ENCODE measurements at places on chromosomes 11 and 22.

DNA sequence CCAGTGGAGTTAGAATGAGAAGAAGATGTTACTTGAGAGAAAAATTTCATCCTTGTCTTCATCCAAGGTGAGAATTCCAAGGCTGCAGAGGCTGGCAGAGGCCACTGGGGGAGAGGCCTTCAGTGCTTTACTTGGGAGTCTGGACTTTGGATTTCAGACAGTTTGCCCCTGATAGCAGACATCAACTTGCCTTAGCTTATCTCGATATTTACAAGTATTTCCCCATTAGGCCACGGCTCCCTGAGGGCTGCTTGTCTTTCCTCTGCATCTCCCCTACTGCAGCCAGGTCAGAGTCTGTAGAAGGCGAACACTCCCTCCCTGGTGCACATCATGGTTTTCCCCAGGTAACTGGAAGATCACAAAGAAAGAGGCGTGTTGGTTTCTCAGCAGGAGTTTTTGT is 29.9 kb upstream of the BSX start:
- no peak for DNase-seq

GRCh38 chr22:28316014-28316413 is 363.6 kb downstream of the TTC28 start:
- DNase-seq, result no peak

DNA sequence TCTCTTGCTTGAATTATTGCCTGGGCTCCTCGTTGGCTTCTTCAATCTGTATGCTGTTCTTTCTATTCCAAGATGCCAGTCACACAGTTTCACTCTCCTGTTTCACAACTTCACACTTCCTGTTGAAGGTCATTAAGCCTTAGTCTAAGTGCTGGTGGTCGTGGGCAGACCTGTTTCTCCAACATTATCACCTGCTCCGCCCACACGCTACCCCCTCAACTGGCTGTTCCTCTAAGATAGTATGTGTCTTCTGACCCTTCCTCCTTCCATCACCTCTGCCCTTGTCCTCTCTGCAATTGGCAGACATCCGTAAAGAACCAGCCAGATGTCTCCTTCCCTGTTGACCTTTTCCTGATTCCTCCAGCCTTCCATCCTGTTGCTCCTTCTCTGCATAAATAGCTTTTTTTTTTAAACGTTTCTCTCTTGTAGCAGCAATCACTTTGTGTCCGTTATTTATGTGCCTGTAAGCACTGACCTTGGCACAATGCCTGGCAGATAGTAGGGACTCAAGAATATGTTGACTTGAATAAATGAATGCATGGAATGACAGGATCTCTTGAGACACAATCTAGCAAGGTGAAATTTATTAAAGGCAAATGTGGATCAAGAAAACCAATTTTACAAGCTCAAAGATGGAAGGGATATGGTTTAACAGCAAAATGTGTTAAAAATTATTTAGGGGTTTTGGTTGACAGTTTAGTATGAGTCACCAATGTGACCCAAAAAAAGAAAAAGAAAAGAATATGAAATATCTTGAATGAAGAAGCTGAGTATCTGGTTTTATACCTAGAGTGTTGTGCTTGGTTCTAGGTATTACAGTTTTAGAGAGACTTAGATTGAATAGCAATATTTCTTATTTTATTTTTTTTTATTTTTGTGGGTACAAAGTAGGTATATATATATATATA is 12.6 kb downstream of the DIXDC1 start:
- DNase-seq, result no peak

DNA sequence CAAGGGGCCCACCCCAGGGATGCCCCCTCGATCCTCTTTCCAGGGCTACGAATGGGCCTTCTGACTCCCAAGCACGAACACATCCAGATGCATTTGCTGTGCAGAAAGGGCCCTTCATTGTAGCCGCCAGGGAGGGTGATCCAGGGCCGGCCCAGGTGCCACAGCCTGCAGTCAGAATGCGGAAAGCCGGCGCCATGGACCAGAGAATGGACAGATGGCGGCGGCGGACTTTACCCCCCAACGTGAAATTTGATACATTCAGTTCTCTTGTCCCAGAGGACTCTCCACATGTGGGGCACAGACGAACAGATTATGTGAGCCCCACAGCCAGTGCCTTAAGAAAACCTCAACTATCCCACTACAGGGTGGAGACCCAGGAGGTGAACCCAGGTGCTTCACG is 87.2 kb downstream of the KIAA1671 start:
- no peak for DNase-seq

- DNase-seq, result no peak
Measured at GRCh38 chr11:30422447-30423278, 99.8 kb downstream of the ARL14EP start.

GRCh38 chr11:56273854-56274253 is at the start of gene OR5T1:
TSS of gene OR5T1 (plus strand) at chr11:56274154. CDS start at chr11:56275639, 1,485 bp downstream.
- no peak for DNase-seq

GRCh38 chr22:44430716-44431115 is 67.3 kb downstream of the RTL6 start:
- DNase-seq, result no peak

- no peak for DNase-seq
Measured at GRCh38 chr22:23781511-23782183, 5.1 kb upstream of the SMARCB1 start.

- no peak for DNase-seq
Measured at GRCh38 chr22:20955548-20955947, 11.5 kb upstream of the AIFM3 start.

GRCh38 chr22:39773503-39773902 is 120.1 kb downstream of the ENTHD1 start:
- no peak for DNase-seq

DNA sequence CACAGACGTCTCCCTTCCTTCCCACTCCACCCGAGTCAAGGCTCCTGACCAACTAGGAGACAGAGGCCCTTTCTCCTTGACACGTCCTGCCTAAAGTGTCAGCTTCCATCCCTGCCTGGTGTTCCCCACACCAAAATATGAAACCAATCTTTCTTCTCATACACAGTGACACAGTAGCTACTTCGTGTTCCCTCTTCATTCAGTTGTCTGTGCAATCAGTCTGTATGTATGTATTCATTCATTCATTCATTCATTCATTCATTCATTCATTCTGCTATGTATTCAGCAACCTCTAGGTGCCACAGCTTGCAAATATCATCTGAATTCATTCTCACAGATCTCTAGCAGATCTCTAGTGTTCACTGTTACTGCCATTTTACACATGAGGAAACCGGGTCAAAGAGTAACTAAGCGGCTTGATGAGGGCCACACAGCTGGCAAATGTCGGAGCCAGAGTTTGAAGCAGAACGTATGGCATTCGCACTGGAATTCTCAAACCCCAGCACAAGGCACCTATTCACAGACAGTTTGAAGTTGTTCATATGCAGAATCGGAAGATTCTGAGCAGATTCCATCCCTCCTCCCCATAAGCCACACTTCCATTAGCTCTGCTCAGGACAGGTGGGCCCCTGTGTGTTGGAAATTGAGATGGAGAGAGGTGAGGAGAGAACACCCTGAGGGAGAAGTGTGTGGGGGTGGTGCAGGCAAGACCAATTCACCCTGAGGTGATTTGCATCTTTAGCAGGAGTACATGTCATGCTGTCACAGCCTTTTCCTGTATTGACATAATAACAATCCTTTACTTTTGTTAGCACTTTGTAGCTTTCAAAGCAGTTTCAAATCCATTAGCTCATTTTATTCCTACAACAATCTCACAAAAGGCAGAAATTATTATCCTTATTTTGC is 275.7 kb downstream of the ST3GAL4 start:
- DNase-seq, result no peak

GRCh38 chr11:111759778-111760407 is 6.3 kb downstream of the PPP2R1B start:
- DNase-seq, result no peak

GRCh38 chr11:77589181-77589520 is 602 bp upstream of the AQP11 start:
- DNase-seq, result no peak

GRCh38 chr11:33366918-33367317 is 109.7 kb downstream of the HIPK3 start:
- no peak for DNase-seq

DNA sequence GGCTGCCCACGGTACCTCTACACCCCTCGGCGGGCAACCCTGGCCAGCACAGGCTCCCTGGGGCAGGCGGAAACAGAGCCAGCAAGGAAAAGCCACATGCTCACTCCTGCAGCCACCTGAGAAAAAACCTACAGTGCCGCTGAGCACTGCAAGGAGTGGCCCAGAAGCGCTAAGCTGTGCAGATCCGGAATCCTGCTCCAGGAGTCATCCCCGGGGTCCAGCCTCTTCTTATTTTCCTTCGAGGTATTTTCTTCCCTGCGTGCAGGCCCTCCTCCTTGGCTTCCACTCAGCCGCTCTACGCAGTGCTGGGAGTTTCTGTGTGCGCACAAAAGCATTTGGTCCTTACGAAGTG is 81.0 kb downstream of the TRMU start:
- DNase-seq, result no peak

- DNase-seq, result no peak
Measured at GRCh38 chr11:121767433-121767832, 314.7 kb upstream of the SORL1-AS1 start.

DNA sequence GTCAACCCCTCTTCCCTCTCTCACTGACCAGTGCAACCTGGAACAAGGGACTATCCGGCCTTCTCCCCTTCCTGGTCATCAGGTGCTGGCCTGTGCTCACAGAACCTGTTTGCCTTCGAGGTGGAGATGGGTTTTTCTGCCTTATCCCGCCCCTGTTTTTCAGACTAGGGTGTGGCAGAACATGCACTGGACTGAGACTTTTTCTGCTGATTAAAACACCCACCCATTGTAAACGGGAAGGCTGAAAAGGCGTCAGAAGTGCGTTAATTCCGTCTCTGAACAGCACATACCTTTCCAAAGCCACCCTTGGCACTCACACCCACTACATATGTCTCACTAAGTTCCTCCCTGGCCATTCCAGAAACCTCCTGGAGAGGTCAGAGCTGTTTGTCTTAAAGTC is 4.4 kb upstream of the B3GNT6 start:
- no peak for DNase-seq

- no peak for DNase-seq
Measured at GRCh38 chr11:11968511-11969280, 39.7 kb downstream of the DKK3 start.

- DNase-seq, result no peak
Measured at GRCh38 chr11:638631-639331, 1.7 kb downstream of the DRD4 start.

GRCh38 chr11:67548555-67549110 is 25.4 kb upstream of the CABP2 start:
- no peak for DNase-seq

GRCh38 chr11:134560566-134561330 is 148.7 kb upstream of the B3GAT1 start:
- no peak for DNase-seq

DNA sequence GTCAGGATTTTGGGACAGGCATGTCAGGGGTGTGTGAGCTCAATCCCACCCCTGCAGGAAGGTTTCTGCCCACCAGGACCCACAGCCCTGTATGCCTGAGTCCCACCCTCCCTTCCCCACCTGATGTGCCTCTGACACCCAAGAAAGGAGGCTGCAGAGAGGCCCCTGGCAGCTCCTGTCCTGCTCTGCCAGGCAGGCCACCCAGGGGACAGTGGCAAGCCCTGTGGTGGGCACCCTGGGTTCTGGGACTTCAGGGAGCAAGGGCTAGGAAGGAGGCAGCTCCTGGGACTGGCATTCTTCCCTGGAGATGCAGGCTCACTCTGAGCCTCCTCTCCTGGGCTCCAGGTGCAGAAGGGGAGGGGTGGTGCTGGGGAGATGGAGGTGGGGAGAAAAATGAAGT is 234.5 kb upstream of the B3GAT1 start:
- no peak for DNase-seq

- DNase-seq, result no peak
Measured at GRCh38 chr11:3137486-3138177, 27.5 kb downstream of the OSBPL5 start.

DNA sequence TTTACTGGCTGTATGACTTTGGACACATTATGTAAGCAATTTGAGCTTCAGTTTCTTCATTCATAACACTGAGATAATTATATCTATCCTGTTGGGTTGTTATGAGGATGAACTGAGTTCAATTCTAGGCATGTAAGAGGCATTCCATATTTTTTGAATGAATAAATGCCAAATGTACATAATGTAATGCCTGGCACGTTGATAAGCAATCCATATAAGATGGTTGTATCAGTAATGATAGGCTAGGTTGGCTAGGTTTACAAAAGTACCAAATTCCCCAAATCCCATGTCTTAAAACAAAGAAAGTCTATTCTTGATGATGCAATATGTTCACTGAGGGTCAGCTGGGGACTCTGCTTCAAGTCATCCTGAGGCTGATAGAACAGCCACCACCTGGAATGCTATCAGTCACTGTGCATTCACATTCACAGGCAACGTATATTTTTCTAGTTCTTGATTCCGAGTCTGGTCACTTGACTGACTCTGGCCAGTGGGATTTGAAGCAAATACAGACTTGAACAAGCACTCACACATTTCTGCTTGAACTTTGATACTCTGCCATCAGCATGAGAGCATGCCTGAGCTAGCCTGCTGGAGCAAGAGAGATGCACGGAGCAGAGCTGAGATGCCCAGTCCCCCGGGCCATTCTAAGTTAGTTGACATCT is 104.0 kb upstream of the TIMP3 start:
- no peak for DNase-seq

DNA sequence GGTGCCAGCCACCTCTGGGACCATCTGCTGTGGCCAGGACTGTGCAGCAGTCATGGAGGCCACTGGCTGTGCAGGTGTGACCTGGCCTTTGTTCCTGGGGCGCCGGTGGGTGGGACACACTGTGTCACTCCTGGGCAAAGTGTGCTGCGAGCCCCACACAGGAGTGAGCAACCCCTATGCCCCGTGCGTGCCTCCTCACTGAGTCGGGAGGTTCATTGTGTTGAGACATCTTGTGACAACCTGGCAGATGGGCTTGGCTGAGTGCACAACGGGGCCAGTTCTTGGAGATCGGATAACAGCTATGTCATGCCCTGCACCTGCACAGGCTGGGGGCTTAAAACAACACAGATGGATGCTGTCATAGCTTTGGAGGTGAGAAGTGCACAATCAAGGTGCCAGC is 13.5 kb downstream of the ANO1 start:
- no peak for DNase-seq

DNA sequence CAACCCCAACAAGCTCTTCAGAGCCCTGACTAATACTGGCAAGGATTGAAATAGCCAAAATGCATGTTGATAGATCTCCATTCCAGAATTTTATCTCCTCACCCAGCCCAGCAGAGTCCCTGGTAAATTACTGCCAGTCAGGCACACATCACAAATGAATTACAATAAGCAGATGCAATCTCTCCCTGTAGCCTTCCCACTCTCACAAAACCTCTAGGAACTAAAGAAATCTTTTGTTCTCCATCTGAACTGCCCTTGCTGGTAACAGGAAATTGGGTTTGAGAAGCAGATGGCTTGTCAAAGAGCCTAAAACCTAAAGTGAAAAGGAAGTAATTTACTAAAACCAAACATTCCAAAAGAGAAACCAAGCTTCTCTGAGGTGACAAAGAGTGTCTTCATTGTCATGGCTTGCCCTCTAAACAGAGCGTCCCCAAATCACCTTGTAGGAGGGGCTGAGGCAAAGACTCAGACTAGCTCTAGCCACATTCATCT is 59.5 kb downstream of the FAM168A start:
- no peak for DNase-seq

DNA sequence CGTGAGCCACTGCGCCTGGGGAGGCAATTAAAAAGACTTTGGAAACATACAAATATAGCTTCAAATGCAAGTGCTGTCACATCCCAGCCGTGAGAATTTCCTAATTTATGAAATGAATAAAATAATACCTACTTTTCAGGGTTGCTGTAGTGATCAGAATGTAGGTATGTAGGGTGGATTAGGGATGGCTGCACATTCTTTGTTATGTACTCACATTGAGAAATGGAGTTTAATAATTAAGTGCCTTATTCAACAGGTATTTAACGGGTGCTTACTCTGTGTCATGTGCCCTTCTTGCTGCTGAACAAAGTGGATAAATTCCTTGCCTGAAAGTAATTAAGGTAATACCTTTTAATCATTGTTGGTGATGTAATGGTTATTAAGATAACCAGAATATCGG is 37.0 kb downstream of the MMP7 start:
- no peak for DNase-seq
